ENCODE measurements at places on chromosomes 2 and 18.

- no peak for DNase-seq
Measured at GRCh38 chr2:170651624-170652325, 63.4 kb upstream of the SP5 start.

DNA sequence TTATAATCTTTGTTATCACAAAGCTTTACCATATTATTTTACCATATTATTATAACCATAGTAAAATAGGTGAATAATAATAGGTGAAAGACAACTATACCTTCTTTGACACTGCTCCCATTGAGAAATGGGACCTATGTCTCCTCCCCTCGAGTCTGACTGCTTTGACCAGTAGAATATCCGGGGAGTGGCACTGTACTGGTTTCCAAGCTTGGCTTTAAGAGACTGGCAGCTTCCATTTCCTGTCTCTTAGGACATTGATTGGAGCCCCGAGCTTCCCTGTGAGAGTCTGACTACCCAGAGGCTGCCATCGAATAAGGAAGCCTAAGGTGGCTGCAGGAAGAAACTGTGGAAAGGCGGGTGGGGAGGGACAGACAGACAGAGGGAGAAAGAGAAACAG lies 40.1 kb upstream of the PLEKHM3 start:
- no peak for DNase-seq

DNA sequence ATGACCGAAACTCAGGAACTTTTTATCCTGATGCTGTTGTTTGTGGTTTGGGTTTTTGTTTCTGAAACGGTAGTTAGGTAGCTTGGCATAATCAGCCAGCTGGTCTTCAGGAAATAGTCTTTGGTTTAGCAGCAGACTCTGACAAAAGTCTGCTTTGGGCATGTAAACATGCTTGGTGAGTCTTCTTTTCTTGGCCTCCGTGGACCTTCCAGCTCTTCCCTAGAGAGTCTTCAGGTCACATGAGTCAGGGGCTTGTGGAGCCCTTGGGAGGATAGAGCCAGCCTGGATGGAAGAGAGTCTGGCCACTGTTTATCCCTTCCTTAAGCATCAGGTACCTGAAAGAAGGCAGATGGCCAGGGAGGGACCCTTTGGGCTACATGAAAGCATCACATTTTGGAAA lies 154.5 kb downstream of the MGAT5 start:
- no peak for DNase-seq

DNA sequence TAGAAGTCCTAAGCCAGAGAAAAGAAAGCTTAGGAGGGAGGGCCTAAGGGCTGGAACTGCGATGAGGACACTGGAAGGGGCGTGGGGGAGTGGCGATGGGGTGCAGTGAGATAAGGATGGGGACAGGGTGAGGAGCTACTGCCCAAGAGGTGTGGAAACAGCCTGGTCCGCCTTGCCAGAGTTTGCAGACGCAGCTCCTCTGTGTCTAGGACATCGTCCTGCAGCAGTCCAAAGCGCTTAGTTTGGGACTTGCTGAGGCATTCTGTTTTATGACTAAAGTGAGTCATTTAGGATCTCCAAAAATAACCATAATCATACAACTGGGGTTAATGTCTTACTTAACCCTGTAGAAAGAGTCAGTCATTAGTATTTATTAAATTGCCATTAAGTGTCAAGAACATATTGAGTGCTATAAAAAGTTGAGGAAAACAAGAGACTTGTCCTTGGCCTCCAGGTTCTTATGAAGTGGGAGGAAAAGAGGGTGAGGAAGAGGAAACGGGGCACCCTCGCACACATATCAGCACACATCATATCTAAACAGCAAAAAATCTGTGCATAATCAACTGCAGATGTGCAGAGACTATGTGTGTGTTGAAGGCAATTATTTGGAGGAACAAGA lies 74.8 kb downstream of the CDK15 start:
- DNase-seq: no peak

- no peak for DNase-seq
Measured at GRCh38 chr18:29962579-29962978, 1080.0 kb downstream of the DSC3 start.

Data from GM06990 (cell line).